ENCODE measurements at places on chromosomes 6 and 20.

DNA sequence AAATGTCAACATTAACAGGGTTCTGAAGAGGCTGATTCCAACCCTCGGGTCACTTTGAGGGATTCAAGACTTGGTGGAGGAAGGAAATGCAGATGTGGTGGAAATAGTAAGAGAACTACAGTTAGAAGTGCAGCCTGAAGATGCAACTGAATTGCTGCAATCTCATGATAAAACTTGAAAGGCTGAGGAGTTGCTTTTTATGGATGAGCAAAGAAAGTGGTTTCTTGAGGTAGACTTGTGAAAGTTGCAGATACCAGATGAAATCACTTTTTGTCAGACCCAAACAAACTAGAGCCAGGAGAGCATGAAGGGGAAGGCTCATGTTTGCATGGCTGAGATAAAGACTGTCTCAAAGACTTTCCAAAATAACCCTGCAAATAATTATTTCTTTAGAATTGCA lies 16.2 kb downstream of the ANKRD6 start:
- DNase-seq: no peak

DNA sequence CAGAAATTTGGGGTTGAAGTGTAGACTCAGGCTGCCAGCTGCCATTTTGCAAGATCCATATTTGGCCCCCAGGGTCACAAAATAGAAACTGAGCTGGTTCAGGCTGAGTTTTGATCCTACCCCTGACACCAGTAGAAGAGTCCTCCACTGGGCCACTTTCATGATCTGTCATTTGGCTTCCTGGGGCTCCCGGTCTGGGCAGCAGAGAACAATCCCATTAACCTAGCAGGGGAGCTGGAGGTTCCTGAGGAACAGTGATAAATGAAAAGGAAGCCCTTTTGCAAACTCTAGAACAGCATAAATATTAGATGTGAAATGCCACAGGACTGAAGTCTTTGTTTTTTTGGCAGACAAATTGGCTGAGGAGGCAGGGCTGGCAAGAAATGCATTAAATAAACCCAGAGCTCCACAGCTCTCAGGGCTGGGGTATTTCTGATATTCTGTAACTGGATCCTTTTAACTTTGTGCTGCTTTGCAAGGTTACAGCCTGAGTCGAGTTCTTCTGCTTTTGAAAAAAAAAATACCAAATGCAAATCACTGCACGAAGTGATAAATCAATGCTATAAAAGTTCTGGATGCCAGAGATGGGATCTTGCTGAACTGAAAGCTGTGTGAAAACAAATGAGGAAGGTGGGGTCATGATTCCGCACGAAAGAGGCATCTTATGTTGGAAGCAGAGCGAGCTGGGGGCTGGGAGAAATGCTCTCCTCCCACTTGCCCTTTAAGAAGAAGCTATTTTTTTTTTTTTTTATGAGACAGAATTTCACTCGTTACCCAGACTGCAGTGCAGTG lies 64.4 kb downstream of the SULF2 start:
- no peak for DNase-seq

DNA sequence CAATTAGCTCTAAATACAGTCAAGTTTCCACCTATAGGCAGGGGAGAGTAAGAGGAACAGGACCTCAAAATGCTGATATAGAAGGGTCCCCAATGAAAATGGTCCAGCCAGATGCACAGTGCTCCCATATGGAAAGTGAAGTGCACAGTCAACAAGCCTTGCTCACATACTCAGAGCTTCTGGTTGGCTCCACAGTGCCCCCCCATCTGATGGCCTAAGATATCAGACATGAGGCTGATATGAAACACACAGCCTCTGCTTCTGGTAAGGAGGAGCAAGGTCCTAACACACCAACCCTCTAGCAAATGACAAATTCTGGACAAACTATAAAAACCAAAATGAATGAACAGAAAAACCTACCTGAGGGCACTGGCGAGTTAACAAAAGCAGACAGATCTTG lies 111.4 kb upstream of the EMILIN3 start:
- no peak for DNase-seq

DNA sequence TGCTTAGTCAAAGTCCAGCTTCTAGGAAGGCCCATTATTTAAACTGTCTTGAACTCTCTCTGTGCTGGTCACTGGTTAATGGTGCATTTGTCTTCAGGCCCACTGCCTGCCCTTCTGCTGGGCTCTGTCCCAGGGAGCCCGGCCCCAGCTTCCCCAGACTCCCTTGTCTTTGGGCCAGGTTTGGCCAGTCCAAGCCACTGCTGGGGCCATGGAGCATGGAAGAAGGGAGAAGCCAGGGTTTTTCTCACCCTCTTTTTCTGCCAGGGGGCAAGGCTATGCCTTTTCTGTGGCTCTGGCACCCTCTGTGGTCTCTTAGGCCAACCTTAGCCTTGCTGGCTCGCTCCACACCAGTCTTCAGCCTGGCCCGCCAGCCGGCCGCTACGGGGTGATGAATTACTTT lies 390.0 kb upstream of the SULF2 start:
- DNase-seq: no peak
